ENCODE measurements at places on chromosomes 7 and 10.
A peak's percentile ranks its signal among the peaks of the same experiment; 100 is the strongest.

DNA sequence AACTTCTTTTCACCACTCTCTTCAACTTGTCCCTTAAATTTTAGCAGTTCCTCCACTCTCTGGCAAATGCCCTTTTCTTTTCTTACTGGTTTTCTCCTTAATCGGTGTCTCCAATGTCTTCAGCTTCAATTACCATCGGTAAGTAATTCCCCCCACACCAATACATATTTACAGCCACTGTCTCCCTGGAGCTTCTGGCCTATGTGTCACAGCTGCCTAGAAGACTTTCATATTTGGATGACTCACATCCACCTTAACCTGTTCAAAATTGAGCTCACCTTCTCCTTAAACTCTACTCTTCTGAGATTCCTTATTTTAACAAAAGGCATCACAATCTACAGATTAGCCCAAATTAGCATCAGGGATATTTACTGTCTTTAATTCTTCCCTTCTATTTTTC, 380.4 kb downstream of the POM121L12 start:
- peak; percentile 14 for DNase-seq

DNA sequence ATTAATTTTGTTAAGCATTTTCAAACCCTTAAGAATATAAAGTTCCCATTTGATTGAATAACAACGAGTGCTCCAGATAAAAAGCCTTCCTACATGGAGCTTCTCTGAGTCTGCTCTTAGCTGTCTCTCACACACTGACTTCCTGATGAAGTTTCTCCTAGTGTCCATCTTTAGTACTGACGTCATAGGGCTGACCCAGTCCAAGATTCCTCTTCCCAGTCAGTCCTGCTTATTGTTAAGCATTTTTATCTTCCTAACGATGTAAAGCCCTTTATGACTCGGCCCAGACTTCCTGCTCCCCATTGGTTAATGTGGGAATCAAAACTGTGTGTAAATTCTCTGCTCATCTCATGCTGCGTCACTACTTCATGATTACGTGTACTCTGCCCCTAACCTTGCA, 398.8 kb downstream of the TFEC start:
- DNase-seq, result no peak

DNA sequence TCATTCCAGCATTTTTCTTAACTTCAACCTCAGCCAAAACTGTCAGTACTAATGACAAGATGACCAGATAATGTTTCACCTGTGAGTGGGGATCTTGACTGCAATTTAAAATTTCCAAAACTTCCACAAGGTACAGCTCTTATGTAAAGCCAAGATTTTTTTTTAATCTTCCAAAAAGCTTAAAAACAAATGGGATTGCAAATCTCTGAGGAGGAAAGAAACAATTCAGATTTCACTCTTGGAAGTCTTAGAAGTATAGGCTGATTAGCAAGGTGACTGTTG, 90.2 kb downstream of the AGMO start:
- DNase-seq, result no peak

DNA sequence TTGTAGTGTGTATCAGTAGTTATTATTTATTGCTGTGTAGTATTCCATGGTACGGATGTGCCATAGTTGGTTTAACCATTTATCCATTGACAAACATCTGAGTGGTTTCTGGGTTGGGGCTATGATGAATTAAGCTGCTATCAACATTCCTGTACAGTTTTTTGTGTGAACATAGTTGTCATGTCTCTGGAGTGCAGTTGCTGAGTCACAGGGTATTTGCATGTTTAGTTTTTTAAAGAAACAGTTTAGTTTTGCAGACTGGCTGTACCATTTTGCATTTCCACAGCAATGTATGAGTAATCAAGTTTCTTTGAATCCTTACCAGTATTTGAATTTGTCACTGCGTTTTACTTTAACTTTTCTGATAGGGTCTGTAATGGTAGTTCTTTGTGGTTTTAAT, 516.7 kb upstream of the CELF2 start:
- no peak for DNase-seq

- DNase-seq, result no peak
These were observed 47.8 kb upstream of the FIGNL1 start for GRCh38 chr7:50497968-50498367.

DNA sequence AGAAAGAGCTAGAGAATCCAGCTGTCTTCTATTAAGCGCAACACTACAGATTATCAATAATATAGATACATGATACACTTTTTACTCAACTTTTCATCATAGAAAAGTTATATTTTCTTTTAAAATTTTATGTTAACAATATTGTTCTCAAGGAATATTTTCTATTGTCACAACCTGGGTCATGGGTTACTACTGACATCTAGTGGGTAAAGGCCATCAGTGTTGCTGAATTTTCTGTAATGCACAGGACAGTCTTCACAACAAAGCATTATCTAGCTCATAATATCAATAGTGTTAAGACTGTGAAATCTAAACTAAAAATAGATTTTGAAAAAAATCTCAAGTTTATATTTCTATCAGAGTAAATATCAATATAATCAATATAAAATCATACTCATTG, 209.8 kb downstream of the ZNF33B start:
- no peak for DNase-seq

GRCh38 chr7:128867842-128868623, 5.4 kb downstream of the ATP6V1F start:
- no peak for DNase-seq

GRCh38 chr10:27150261-27150660, 3.9 kb downstream of the YME1L1 start:
- DNase-seq, result no peak

- no peak for DNase-seq
These were observed 83.9 kb upstream of the RSU1 start for GRCh38 chr10:16901106-16901505.

GRCh38 chr7:57437581-57437980, 12.4 kb upstream of the ZNF716 start:
- DNase-seq, result no peak

DNA sequence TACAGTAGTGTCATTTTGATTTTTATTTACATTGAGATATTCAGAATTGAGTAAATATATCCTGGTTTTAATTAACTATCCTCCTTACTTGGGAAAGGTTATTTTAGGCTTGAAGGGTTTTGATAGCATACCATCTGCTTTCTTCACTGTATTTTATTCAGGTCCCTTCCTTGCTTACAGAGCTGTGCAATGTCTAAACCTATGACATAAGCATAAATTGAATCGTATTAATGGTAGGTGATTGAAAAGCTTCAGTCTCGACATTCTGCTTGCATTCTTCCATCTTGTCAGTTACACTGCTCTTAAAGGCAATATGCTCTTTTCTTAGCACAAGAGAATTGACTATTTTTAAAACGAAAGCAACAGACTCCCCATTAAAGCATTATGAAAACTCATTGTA, 102.5 kb downstream of the ARID5B start:
- DNase-seq, result no peak

DNA sequence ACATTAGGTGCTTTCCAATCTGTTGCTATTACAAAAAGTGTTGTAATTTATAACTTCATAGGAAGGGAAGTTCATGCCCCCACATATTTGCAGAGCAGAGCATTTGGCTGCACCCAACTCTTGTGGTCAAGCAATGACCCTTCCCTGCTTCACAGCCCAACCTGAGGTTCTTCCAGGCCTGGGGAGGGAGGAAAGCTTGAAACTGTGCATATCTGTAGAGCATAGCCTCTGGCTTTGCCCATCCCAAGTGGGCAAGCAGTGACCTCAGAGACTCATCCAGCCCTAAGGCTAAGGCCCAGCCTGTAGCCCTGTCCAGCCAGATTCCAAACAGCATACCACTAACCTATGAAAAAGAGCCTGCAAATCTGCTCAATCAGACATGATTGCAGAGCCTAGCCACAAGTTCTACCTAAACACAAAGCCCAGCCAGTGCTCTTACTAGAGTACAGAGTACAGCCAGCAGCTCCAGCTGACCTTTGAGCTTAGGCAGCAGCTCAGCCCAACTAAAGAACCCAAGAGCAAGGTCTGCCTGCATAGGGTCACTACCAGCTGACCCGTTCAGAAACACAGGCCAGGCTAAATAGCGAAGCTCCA, 14.4 kb upstream of the GSTK1 start:
- peak; percentile 72 for DNase-seq

- no peak for DNase-seq
These were observed 708 bp downstream of the UBN2 start for GRCh38 chr7:139231513-139232376.

DNA sequence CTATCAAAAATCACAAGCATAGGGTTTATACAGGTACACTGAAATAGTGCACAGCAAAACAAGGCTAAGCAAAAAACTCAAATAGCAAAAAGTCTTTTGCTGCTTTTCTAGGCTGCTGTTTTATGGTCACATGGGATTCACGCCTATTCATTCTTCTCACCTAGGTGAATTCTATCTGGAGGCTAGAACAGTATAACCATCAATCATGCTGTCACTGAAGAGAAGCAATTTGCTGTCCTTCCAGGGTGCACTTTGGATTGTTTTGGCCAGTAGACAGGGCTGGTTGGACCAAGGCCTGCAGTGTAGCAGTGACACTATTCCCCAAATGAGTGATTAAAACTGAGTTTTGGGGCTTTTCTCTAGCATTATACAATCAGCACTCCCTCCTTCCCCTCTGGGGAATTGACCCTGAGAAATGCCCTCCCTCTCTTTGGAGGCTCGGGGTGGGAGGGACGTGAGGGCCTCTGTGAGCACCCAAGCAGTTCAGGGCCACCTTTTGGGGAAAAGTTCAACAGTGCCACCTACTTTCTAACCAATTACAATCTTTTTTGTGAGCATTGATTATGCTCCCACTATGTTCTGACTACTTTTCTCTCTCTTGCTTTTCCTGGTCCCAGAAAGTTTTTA, 16.2 kb upstream of the SND1 start:
- no peak for DNase-seq

DNA sequence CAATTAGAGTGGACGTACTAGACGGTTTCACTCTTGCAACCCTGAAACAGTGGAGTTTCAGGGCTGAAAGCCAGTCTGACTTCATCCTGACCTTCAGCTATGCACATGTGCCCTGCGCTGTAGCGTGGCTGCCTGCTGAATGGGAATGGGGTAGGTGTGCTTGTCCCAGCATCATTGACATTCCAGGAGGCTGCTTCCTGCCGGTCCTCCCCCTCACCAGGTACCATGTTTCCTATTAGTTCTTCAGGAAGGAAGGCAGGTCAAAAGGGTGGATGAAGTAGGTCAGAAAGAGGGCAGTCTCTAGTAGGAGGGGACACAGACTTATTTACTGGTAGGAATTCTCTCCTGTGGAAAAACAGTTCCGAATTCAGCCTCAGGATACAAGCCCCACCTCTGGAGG, 551.8 kb upstream of the GALNT17 start:
- DNase-seq, result no peak

GRCh38 chr10:75136346-75136745, 24.9 kb downstream of the SAMD8 start:
- DNase-seq, result peak; percentile 61

GRCh38 chr10:65845916-65846315, 1079.9 kb upstream of the LRRTM3 start:
- DNase-seq, result no peak

GRCh38 chr7:5603241-5604140, 178.0 kb downstream of the RNF216 start:
- DNase-seq, result no peak

DNA sequence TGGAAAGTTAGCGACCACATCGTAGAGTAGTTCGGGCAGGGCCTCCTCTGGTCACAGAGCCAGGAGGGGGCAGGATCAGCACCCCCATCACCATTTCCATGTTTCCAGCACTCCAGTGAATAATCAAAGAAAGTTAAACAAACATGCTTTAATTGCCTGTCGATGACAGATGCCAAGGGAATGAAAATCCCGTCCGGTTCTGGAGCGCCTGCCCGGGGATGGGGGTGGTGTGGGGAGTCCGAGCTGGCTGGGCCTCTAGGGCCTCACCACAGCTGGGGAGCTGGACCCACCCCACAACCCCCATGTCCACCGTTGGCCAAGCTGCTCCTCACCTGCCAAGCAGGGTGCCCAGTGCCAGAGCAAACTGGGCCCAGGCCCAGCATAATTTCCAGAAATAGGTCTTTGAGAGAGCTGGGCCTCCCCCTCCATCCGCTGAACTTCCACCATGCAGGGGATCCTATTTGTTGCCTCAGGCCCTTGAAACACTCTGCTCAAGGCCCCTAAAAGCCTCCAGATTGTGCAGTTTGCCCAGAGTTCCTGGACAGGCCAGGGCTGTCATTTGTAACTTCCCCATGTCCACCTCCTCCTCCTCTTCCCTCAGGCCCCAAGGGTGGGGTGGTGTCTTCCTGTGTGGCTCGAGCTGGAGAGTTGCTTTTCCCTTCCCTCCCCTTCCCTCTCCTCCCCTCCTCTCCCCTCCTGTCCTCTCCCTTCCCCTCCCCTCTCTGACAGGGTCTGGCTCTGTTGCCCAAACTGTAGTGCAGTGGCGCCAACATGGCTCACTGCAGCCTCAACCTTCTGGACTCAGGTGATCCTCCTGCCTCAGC, 101.0 kb downstream of the MYL10 start:
- peak; percentile 75 for DNase-seq
